Testis (tissue), 5 donors: ENCODE measurements at places on chromosomes 11 and 22. TPM values are rescaled to one million over a fixed set of nuclear protein-coding genes. Genes with fewer than 3 reads are reported as not detected.

The CASP4 gene
- 16.1 TPM for total RNA-seq

- DNase-seq, result peak; percentile 69
Observed at GRCh38 chr11:64251016-64251752, at the start of gene PLCB3. PLCB3 (plus strand) TSS chr11:64251530; CDS start chr11:64251650, 120 bp downstream.

DNA sequence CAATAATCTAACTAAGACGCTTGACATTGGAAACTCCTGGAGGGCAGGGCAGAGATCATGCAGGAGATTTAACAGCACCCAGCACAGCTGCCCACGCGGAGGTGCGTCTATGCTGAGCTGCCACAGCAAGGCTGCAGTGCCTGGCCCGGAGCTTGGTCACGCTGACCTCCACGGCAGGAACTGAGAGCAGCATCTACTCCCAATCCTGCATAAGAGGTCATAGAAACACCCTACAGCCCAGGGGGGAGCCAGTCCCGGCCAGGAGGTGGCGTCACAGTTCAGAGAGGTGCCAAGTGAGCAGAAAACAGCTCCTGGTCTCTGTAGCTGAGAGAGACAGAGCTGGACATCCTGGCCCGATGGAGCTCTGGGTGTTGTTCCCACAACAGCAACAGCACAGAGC, 121.1 kb upstream of the TMEM45B start:
- DNase-seq, result no peak

GRCh38 chr22:36730176-36730858, 26.8 kb upstream of the CACNG2 start:
- DNase-seq, result peak; percentile 8

DNA sequence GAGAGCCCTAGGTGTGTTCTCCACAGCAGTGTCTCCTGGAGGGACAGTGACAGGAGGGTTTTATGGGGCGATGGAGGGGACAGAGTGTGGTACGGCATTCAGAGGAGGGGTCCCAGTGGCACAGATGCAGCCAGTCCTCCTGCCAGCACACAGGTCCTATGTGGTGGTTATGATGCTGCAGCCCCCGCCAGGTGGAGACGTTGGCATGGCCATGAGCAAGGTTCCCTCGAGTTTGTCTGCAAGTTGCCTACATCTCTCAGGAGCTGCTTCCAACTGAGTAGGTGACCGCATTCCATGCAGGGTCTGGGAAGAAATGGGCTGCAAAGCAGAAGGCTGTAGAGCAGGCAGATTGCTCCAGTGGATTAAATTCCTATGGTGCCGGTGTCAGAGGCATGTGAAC, 646.0 kb downstream of the TBC1D22A start:
- DNase-seq, result no peak

DNA sequence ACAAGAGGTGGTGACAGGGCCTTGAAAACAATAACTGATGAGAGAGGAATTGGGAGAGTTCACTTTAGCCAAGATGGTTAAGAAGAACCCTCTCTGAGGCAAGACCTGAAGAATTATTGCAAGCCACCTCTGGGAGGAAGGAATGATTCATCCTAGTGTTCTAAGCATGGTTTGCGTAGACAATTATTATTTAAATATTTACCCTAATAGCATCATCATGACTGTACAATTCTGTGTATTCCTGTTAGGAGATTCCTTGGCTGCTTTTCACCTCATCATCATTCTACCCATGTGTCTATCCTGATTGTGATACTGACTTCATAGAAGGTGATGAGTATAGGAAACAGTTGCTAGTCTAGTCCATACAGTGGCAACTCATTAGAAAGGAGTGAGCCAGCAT, 264.4 kb downstream of the DDX10 start:
- DNase-seq, result no peak

GRCh38 chr22:23115825-23116494, 25.8 kb downstream of the RSPH14 start:
- no peak for DNase-seq

The SPI1 gene
- total RNA-seq, result 4.6 TPM

GRCh38 chr11:109454857-109455256, 32.9 kb downstream of the C11orf87 start:
- DNase-seq, result no peak

- DNase-seq, result no peak
Observed at GRCh38 chr22:47250995-47251765, 488.7 kb downstream of the TBC1D22A start.

The FGF4 gene
- total RNA-seq, result 2.8 TPM

DNA sequence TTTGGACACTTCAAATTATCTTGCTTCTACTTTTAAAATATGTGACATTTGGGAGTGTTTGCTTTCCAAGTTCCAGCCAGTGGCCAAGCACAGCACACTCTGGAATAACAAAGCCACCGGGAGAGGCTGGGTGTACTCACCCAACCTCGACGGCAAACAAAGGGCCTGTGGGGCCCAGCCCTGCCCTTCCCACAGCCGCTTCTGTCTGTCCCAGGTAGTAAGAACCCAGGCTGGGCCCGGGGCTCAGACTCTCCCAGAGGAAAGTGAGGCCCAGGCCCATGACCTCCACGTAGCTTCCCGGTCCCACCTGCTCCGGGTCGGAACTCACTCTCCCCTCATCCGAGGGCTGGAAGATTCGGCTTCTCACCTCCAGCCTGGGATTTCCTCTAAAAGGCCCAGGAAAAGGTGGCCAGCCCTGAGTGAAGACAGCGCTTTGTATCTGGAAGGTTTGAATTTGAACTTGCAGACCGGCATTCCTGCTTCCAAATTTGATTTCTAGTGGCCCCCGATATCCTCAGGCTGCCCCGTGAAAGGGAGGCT, 93.5 kb downstream of the CELSR1 start:
- DNase-seq, result no peak

The TUG1 gene
- total RNA-seq, result 134 TPM

GRCh38 chr11:65577756-65578109, 1.9 kb downstream of the EHBP1L1 start:
- DNase-seq, result no peak

GRCh38 chr11:132987936-132988335, 544.4 kb downstream of the OPCML start:
- no peak for DNase-seq

- no peak for DNase-seq
Observed at GRCh38 chr11:118604566-118604965, 2.8 kb upstream of the PHLDB1 start.

DNA sequence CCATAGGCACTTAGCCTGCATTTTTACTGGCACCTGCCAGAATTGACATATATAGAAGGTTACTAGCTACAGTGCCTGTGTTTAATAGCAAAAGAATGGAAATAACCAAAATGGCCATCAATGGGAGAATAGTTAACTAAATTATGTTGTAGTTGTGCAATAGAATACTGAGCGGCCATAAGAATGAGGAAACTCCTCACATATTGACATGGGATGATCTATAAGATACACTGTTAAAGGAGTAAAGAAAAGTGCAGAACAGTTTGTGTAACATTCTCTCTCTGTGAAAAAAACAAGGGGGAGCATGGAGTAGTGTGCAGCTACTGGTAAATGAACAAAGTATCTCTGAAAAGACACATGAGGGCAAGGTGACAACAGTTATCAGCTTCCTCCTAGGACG, 21.5 kb downstream of the ARAP1 start:
- DNase-seq, result no peak

The SEC14L6 gene
- total RNA-seq, result 28.2 TPM

DNA sequence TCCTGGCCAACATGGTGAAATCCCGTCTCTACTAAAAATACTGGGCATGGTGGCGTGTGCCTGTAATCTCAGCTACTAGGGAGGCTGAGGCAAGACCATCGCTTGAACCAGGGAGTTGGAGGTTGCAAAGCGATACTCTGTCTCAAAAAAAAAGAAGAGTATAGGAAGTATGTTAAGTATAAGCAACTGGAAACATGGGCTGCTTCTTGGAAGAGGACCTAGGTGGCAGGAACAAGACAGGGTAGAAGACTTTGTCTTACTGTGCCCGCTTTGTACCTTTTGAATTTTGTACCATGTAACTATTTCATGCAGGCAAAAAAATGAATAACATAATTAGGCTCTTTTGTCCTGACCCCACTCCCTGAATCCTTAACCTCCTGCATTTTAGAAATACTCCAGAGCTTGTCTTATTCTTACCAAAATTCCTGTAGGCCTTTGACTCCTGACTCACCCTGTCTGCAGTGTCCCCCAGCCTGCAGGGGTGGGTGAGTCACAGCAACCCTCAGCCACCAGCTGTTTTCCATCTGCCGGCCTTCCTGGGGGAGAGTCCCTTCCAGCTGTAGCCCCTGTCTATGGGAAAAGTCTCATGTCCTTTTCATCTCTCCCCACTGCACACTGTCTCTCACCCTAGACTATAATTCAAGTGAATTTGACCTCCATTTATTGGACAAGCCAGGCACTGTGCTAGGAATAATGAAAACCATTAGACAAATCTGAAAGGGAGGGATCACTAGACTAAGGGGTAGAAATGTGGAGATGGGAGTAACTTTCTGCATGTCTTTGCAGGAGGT, 41.8 kb downstream of the TXN2 start:
- peak; percentile 37 for DNase-seq

- no peak for DNase-seq
Observed at GRCh38 chr11:42674436-42674835, 637.4 kb upstream of the API5 start.

DNA sequence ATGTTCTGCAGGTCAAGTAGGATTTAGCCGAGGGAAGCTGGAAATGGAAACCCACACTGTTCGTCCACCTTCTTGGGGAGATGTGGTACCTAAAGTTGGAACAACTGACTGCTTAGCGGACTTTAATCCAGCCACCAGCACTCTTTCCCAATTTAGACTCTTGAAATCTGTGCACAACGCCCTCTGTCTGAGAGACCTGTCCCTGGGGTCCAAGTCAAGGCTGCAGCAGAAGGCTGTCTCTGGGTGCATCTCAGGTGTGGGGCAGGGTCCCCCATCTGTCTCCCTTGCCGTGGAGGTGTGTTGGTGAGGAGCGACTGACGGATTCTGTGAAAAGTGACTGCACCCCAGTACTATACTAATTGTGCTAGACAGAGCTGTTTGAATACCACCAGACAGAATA, 168.2 kb upstream of the CADM1 start:
- DNase-seq, result no peak

The POU2F3 gene
- total RNA-seq, result 0.16 TPM

- no peak for DNase-seq
Observed at GRCh38 chr11:62778441-62778840, 7.2 kb downstream of the TAF6L start.

DNA sequence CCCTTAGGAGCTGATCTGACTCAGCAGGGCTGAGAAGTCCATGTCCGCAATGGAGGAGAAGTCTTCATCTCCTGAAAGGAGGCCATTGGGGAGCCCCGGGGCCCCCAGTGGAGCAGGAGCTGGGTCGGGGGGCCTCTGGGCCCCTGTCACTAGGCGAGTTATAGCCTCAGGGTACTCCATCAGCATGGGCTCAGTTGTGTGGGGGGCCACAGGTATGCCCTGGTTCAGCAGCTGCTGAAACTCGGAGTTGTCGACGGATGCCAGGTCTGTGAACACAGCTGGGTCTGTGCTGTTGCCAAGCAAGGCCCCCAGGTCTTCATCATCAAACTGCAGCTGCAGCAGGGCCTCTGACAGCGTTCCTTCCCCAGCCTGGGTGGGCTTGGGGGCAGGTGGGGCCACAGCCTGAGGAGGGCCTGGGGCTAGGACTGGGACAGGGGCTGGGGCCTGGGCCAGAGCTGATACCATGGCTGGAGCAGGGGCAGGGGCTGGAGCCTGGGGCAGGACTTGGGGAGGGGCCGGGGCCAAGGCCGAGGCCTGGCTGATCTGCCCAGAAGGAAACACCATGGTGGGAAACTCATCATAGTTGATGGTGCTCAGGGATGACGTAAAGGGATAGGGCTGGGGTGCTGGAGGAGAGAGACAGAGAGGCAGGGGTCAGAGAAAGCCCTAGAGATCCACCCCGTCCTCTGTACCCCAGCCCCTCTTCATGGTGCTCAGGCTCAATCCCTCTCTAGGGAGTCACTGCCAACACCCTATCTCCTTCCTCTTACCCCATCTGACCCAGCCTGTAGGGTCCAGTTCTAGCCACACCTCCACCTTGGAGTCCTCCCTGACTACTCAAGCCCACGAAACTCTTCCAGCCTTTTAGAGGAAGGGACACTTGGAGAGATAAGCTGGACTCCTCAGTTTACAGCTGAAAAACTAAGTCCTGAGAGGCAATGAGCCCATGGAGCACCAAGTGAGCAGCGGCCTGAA, 8.1 kb downstream of the RELA start:
- DNase-seq, result no peak

DNA sequence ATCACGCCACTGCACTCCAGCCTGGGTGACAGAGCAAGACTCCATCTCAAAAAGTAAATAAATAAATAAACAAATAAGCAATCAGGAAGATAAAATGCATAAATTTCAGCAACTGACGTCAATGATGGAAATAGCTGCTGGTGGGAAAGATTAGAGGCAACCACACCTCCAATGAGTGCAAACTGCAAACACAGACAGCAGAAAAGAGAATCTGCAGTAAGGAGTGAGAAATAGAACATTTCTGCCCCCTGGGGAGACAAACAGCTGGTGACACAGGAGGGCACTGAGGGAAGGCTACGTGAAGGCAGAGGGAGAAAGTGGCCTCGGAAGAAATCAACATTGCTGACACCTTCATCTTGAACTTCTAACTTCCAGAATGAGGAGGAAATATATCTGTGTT, 6.5 kb downstream of the PI4KA start:
- no peak for DNase-seq

GRCh38 chr11:8249482-8249881, 14.2 kb downstream of the LMO1 start:
- DNase-seq, result no peak

DNA sequence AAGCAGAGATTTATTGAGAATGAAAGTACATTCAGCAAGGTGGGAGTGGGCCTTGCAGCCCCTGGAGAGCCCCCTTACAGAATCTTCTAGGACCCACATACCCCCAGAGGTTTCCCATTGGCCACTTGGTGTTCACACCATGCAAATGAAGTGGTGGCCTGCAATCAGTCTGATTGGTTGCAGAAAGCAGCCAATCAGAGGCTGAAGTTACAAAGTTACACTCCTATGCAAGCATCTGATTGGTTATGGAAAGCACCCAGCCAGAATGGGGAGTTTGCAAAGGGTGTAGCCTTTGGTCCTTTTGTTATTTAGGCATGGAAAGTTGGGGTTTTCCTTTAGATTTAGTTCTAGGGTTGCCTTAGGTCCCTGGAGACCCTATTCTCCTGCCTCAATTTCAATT, 34.9 kb downstream of the UVRAG start:
- DNase-seq, result peak; percentile 45

- no peak for DNase-seq
Observed at GRCh38 chr11:10878408-10879214, 20.8 kb upstream of the ZBED5 start.

The CCDC86 gene
- total RNA-seq, result 60.7 TPM

The CHRM4 gene
- 19.5 TPM for total RNA-seq

The OR8D4 gene
- total RNA-seq, result 11.7 TPM
